Adipocyte (in vitro differentiated cells): ENCODE measurements at places on chromosomes 7 and 10.

DNA sequence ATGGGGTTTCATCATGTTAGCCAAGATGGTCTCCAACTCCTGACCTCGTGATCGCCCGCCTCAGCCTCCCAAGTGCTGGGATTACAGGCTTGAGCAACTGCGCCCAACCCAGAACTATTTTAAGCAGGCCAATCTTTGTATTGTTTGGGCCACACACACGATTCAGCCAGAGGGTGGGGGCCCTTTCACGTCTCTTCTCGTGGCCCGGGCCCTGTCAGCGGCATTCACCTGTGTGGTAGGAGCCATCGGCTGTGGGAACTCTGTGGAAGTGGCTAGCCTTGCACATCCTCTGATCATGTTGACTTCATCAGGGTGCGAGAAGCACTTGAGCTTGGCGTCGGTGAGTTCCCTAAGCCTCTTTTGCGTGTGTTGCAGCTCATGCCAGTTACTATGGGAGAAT, 16.9 kb downstream of the SUN1 start:
- DNase-seq: no peak

DNA sequence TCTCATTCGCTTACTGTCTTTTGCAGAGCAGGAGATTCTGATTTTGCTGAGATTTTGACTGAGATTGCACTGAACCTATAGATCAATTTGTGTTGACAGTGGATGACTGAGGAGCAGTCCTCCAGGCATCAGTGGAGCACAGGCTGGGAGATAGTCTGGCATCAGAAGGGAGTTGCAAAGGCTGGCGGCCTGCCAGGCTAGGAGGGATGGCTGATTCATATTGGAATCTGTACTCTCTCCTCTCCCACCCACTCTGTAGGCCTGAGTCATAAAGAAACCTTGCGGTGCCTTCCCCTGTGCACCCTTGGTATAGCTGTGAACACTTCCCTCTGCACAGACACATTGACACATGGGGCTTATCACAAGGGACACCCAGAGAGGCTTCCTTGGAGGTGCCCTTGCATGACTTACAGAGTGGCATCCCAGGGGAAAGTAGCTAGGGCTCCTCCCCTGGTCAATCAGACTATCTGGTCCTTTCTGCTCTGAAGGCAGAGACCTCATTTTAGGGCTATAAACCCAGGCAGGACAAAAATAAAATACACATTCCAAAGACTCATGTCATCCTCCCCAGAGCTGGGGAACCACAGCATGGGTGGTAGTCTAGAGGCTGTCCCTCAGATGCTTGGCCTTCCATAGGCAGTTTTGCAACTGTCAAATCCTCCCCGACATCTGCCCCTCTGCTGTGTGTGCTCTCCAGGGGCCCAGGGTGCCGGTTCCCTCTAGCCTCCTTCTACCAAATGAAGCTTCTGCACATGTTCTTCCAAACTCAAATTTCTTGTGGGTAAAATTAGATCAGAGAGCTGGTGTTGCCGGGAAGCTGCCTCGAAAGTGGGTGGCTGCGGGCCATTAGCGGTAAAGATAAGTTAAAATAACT, 37.4 kb upstream of the EEPD1 start:
- peak; percentile 96 for DNase-seq

DNA sequence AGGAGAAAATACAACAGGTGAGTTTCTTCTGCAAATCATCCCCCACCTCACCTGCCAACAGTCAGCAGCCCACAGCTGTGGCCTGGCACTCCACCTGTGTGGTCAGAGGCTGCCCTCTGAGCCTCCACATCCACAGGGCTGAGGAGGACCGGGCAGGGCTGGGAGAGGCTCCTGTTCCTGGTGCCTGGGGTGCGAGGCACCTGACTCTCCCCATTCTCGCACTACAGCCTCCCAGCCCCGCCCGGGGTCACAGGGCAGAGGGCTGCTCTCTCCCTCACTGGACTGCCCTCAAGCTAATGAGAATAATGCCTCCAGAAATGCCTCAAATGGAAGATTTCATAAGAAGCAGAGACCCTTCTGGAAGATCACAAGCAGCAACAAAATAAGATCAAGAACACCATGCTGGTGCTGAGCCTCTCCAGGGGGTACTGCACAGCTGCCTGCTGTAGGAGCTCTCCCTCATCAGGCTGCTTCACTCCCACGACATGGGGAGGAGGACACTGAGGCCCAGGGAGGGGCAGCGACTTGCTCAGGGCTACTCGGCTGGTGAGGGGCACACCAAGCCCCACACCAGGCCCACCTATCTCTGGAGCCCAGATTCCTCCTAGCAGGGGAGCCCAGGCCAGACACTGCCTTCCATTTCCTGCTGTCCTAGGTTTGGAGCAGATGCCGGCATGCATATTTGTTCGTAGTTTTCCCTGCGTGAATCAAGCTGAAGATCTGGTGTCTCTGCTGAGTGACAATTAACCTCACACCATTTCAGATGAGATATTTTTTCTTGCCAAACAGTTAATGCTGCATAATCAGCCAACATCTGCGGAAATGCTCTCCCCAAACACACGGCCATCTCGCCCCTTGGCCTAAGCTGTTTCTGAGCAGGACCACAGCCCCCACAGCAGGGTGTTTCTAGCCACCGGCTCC, 76.5 kb downstream of the FAM53B start:
- DNase-seq: no peak

GRCh38 chr7:72710983-72711382, 117.0 kb downstream of the TYW1B start:
- DNase-seq: no peak

DNA sequence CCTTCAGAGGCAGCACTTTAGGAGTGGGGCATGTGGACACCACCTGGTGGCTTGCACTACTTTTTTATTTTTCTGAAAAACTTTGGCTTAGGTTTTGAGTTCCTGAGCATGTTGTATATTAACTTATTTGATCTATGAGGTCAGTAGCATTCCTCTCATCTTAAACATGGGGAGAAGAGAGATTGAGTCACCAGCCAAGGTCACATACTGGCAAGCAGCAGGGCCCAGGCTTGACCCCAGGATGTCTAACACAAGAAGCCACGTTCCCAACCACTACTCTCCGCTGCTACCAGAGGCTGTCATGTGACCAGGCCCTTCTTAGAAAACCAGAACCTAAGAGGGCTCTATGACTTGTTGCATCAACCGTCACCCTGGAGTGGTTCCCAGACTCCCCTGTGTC, 210.3 kb upstream of the GPR26 start:
- no peak for DNase-seq

GRCh38 chr10:82889728-82890127, 1014.7 kb downstream of the NRG3 start:
- no peak for DNase-seq

- DNase-seq: peak; percentile 1
Observed at GRCh38 chr7:79930604-79931003, 204.0 kb upstream of the GNAI1 start.

DNA sequence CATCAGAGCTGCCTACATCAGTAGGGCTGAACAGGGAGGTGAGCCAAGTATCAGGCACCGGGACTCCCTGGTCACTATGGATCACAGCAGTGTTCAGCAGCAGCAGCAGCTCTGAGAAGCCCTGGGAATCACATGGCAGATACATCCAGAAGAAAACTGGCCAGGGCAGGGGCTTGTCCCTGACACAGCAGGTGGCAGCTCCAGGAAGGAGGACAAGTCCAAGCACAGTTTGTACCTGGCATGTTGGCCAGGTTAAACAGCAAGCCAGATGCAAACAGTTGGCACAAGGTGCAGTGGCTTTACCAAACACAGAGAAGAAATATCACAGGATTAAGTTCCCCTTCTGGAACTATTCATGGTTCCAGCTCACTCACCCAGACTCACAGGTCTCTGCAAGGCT, 139.4 kb downstream of the KCNMA1 start:
- DNase-seq: no peak

- no peak for DNase-seq
Observed at GRCh38 chr10:124219062-124219461, 125.7 kb upstream of the CHST15 start.

- DNase-seq: no peak
Observed at GRCh38 chr7:154541606-154542005, 461.3 kb downstream of the PAXIP1 start.

GRCh38 chr7:22166928-22167327, 190.0 kb downstream of the RAPGEF5 start:
- no peak for DNase-seq

DNA sequence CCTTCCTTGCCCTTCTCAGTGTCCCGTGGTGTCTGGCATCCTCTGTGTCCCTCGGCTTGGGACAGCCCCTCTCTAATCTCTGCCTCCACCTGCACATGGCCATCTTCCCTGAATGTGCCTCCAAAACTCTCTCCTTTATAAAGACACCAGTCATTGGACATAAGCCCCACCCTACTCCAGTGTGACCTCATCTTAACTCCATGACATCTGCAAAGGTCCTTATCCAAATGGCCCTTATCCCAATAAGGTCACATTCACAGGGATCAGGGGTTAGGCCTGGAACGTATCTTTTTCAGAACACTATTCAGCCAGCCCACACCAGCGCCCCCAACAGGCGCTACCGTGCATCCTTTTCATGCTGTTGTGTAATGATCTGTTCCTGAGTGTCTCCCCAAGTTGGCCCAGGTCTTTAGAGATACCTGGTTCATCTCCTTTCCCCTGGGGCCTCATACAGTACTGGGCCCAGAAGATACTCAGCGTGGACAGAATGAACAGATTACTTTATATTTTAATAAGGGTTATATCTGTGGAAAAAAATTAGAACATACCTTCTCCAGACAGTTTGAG, 132.6 kb upstream of the ADAM12 start:
- DNase-seq: no peak
